ENCODE measurements at places on chromosomes 5 and 9. TPM values are rescaled to one million over a fixed set of nuclear protein-coding genes. Genes with fewer than 3 reads are reported as not detected.

DNA sequence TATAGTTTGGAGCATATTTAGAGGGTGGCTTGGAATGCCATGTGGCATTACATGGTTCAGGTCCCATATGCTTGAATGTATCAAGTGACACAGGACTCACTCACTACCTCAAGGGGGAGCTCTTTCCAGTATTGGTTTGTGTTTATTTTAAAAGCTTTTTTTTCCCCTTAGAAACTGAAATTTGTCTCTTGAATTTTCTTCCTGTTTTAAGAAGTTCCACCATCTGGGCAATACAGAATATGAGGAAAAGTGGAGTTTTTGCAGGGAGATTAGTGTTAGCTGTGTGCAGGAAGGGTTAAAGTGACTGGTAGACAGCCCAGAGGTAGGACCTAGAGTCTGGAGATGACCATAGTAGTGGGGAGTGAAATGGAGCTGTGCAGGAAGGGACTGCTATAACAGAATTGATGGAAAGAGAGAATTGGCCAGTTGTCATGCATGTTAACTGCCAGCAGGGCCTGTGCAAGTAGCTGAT lies 36.6 kb downstream of the CTNNA1 start:
- peak; percentile 17 for DNase-seq

GRCh38 chr9:26171691-26172090 lies 493.4 kb upstream of the TUSC1 start:
- DNase-seq, result no peak

DNA sequence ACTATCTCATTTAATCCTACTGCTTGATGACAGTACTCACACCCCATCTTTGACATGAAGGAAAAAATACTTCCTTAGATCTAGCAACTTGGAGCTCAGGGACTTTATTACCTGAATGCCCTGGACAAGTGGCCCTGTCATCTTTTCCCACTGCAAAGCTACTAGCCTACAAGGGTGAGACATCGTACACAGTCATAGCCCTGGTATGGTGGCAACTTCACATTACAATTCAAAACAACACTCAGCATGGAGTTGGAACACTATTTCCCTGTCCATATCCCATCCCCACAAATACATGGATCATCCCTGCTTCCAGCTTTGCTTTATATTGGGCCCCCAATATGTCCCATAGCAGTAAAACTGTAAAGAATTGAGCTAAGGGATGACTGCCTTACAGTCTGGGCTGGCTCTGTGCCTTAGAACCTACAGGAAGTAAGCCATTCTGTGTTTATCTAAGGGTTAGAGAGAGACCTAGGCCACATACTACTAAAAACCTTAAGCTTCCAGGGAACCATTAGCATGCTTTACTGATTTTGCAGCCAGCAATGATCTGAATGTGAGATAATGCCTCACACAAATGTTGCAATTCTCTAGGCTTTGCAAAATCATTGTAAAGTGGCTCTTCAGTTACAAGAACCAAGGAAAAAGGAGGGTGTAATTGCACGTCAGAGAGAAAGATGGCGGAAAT lies 55.9 kb downstream of the OTULIN start:
- DNase-seq, result peak; percentile 33

DNA sequence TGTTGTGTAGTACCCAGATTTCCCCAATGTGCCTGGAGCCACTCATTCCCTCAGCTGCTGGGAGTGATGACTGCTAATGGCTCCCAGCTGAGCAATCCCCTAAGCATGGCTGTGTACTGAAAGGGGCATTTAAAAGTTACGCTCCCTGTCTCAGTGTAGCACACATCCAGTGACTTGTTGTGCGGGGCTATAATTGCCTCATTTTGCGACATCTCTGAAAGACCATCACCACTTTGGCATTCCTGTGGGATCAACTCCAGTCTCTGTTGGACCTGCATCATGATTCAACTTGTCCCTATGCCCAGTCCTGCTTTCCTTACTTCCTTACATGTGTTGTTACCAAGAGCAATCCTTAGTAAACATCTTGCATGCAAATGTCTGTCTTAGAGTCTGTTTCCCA lies 201.2 kb upstream of the MPDZ start:
- DNase-seq, result no peak

DNA sequence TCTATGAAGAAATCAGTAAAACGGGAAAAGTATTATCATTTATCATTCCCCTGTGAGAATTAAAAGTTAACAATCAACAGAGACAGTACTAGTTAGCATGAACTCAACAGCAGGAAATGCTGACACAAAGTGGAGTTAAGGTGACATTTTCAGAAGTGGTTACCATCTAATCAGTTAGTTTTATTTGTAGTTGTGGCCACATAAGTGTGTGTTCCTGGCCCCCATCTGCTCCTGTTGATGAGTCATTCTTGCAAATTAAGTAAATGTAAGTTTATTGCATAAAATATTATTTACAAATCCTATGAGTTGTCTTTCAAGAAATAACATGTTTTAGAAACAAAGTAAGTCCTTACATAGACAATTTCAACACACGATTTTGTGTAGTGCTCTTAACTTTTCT lies 8.9 kb upstream of the BNC2 start:
- DNase-seq, result no peak

DNA sequence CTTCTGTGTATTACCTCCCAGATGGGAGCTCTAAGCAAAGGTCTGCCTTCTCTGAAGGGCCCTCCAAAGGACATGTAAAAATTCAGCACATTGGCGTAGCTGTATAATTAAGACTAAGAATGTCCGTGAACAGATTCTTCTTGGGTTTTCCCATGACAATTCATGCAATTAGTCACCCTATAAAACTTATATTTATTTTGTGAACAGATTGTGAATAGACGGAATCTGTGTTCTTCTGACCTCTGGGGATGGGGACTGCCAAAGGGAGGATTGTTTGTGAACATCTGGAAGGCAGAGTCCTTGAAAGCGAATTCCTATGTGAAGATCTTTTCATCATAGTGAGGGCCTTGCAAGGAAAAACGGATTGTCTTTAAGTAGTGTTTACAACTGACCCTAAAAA lies 111.3 kb downstream of the EGFLAM start:
- DNase-seq, result no peak

- no peak for DNase-seq
Measured at GRCh38 chr5:88833371-88834130, 49.4 kb downstream of the MEF2C start.

- no peak for DNase-seq
Measured at GRCh38 chr9:394347-395052, 179.8 kb downstream of the DOCK8 start.

DNA sequence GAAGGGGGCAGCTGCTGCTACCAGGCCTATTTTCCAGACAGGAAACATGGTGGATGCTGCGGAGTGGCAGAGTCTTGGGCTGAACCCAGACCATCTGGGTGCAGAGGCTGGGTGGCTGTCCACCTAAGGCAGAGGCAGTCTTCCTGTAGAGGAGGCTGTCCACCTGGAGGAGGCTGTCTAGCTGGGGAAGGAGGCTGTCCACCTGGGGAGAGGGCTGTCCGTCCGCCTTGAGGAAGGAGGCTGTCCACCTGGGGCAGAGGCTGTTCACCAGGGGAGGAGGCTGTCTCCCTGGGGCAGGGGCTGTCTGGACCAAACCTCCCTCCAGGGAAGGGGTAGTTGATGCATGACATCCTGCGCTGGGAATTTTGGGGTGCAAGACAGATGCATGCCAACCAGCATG lies 39.2 kb upstream of the BARHL1 start:
- no peak for DNase-seq

- no peak for DNase-seq
Measured at GRCh38 chr5:43157068-43157467, 35.0 kb upstream of the NIM1K start.

GRCh38 chr9:131715906-131716305 lies 24.0 kb downstream of the RAPGEF1 start:
- DNase-seq, result no peak

- no peak for DNase-seq
Measured at GRCh38 chr9:129146441-129146941, 31.6 kb downstream of the IER5L start.

The KIF4B gene
- total RNA-seq, result 0.10 TPM

The ATOX1 gene
- total RNA-seq, result 202 TPM

The CCDC69 gene
- 2.1 TPM for total RNA-seq

The IL12B gene
- total RNA-seq, result not detected

The SH3GL2 gene
- not detected for total RNA-seq

The SLC34A1 gene
- not detected for total RNA-seq

The FOXB2 gene
- not detected for total RNA-seq
